ENCODE measurements at places on chromosomes 13 and 19. TPM values are rescaled to one million over a fixed set of nuclear protein-coding genes. Genes with fewer than 3 reads are reported as not detected.

GRCh38 chr19:55156202-55157063 lies 1.1 kb downstream of the TNNI3 start:
- no peak for DNase-seq

The ANKRD24 gene
- 0.71 TPM for total RNA-seq

DNA sequence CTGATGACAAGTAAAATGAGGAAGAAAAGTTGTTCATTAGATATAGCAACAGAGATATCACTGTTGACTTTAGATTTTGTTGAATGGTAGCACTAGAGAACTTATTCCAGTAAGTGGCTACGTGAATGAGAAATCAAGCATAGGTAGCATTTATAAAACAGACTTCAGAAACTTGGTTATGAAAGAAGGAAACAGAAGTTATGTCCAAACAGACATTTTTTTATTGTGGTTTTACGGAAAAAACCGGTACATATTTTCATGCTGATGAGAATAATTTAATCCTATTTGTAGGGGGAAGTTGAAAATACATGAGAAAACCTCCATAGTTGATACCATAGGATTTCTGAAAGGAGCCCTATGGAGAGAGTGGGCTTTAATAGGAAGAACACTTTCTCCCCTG lies 325.7 kb upstream of the SLC10A2 start:
- DNase-seq = no peak

GRCh38 chr19:56670961-56671612 lies 470 bp downstream of the ZNF835 start:
- no peak for DNase-seq

The KIR3DL1 gene
- total RNA-seq = 0.14 TPM

- DNase-seq = no peak
These were observed 1574.4 kb upstream of the PRR20A start for GRCh38 chr13:55566334-55566733.

DNA sequence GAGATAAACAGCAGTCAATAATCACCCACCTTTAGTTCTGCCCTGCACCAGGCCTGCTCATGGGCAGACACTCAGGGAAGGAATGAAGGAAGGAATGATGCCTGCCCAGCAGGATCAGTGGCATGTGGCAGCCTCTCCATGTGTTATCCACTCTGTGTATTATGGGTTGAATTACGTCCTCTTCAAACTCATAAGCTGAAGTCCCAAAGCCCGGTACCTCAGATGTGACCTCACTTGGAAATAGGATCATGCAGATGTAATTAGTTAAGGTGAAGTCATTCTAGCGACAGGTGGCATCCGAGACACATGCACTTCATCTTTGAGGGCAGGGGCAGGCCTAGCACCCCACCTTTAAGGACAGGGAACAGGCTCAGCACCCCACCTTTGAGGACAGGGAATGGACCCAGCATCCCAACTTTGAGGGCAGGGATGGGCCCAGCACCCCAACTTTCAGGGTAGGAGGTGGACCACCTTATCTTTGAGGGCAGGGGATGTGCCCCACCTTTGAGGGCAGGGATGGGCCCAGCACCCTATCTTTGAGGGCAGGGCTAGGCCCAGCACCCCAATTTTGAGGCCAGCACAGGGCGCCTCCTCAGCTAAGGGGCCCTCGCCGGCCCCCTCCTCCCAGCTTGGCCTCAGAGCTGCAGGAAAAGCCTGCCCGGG lies 127.6 kb downstream of the URI1 start:
- DNase-seq = no peak

- DNase-seq = no peak
These were observed 132.7 kb upstream of the RNF113B start for GRCh38 chr13:98309569-98310335.

Measured in activated T-cell treated with anti-CD3 and anti-CD28 coated beads, Interleukin-2, amount 50 U/mL, for 4 hours (primary cell).